ENCODE measurements at places on chromosomes 6 and 20.

- DNase-seq, result peak; percentile 39
These were observed 29.1 kb upstream of the HDAC2 start for GRCh38 chr6:114000069-114000468.

DNA sequence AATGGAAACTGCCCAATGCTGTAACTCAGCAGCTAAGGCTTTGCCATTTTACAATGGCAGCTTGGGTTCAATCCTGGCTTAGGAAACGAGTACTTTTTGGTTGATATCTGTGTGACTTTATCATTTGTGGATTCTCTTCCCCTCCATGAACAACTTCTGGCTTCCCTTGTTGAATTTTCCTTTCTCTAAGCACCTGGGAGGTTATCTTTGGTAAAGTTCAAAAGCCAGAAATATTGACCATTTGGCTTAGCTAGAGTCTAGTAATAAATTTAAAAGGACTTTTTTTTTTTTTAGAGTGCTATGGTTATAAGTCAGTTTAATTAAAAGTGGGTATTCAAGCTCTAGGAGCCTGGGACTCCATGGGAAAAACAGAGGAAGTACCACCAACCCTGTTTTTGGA, 31.7 kb upstream of the TPD52L1 start:
- no peak for DNase-seq

GRCh38 chr6:14787250-14787649, 458.6 kb upstream of the JARID2 start:
- no peak for DNase-seq

GRCh38 chr6:42984924-42985475, 630 bp downstream of the PPP2R5D start:
- DNase-seq, result no peak

- DNase-seq, result no peak
These were observed 534.2 kb upstream of the GJE1 start for GRCh38 chr6:141598487-141598886.

DNA sequence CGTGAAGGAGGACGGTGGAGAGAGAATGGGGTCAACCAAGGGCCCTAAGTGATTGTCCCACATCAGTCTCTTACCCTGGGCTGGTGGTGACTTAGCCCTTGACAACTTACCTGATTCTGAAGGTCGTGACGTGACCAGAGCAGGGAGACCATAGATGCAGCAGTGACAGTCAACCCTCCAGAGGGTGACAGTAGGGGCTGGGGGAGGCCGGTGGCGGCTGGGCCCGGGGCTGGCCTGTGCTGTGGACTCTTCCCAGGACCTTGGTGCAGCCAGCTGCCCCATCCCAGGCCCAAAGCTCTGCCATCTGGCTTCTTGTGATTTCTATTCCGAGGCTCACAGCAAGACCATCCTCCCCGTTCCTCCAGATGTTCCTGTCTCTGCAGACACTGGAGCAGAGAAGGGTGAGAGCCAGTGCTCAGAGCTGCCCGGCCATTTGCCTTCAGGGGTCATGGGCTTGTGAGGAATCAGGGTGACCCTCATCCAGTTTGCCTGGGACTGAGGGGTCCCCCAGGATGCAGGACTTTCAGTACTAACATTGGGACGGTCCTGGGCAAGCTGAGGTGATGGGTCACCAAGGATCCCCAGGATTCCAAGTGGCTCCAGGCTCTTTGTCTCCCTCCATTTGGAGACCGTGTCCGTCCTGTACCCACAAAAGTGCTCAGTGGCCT, 36.0 kb downstream of the SUMO4 start:
- no peak for DNase-seq
